ENCODE measurements at places on chromosomes 5 and 9.

- no peak for DNase-seq
Measured at GRCh38 chr5:79806741-79807140, 117.1 kb downstream of the CMYA5 start.

GRCh38 chr9:8871796-8872445 lies 1072.3 kb upstream of the DMAC1 start:
- DNase-seq, result no peak

GRCh38 chr5:160773646-160774410 lies 78.2 kb downstream of the ATP10B start:
- no peak for DNase-seq

GRCh38 chr9:79809931-79810330 lies 238.2 kb downstream of the TLE4 start:
- no peak for DNase-seq

DNA sequence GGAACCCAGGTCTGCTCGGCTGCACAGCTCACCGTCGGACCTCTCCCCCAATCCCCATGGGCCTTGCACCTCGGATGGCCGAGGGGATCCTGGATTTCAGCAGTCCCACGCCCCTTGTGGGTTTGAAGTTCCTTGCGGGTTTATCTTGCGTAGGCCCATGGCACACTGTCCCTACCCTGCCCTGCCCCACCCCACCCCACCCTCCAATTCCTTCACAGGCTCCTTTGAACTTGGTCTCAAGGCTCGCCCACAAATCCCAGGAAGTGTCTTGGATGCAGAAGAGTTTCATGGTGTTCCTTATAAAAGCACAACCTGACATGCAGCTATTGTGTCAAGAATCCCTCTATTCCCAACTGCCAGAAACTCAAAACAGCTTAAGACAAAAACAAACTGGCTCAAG lies 11.2 kb upstream of the SMIM23 start:
- DNase-seq, result no peak

- DNase-seq, result no peak
Measured at GRCh38 chr5:141637123-141637766, 448 bp downstream of the RELL2 start.

DNA sequence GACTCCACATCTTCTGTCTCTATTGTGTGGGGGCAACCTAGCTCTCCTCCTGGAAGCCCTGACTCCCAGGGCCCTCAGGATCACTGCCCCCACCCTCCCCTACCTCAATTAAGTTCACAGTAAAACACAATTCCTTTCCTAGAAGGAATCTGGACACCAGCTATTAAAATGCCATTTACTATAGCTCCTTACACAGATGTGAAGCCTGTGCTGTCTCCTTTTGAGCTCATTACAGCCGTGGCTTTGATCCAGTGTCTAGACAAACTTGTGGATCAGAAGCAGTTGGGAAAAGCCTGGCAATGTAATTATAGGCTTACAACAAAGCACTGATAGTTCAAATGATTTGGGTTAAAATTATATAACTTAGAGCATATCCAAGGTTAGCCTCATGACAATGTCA lies 107.0 kb upstream of the SMIM23 start:
- DNase-seq, result no peak

DNA sequence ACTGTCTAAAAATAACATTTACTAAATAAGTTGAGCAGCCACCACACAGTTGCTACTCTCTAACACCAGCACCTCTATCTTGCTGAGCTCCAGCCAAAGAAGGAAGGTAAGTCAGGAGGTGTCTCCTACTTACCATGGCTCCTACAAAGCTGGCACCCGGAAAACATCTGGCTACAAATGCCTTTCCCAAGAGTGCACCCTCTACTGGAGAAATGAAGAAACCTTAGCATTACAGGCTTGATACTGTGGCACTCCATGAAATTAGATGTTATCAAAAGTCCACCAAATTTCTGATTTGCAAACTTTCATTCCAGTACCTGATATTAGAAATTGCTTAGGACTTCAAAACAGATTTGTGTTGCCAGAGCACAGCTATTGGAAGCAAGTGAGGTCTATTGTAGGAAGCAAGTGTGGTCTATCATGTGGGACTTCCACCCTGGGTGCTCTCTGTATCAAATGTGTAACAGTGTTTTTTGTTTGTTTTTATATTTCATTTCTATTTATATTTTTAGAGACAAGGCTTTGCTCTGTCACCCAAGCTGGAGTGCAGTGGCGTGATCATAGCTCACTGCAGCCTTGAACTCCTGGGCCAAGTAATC lies 25.7 kb upstream of the RFK start:
- DNase-seq, result no peak

Measured in GF-D8 (cell line).